ENCODE measurements at places on chromosomes 3 and 15.

DNA sequence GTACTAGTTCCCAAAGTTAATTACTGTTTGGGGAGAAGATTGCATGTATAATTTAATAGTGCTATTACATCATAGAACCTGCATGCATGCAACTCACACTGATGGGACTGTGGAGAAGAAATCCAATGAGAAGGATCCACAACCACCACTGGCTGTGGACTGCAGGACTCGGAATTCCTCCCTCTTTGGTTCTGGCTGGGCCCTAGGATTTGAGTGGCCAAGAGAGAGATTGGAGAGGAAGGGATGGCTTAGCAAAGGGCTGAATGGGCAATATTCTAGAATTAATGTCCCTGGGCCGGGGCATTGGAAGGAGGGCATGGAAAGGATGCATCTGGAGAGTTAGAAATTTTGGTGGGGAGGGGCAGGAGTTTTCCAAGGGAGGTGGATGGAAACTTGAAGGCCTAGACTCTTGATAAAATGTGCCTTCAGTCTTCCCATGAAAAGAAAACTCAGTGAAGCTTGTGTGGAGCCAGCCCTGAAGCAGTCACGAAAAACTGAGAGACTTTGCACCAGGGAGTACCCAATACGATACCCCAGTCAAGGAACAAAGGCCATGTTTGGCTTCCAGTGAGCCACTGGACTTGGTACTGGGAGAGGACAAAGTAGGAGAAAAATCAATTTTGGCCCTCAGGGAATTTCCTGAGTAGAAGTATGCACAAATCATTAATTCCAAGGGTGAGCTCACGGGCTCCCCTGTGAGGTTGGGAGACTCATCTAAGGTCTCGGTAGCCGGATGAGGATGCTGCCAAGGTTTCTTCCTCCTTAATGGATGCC lies 31.4 kb upstream of the TPM1 start:
- DNase-seq = no peak

- no peak for DNase-seq
These were observed 273.9 kb downstream of the ADAMTSL3 start for GRCh38 chr15:83927704-83928391.

- DNase-seq = no peak
These were observed 7.7 kb upstream of the SIAH2 start for GRCh38 chr3:150770681-150771080.

DNA sequence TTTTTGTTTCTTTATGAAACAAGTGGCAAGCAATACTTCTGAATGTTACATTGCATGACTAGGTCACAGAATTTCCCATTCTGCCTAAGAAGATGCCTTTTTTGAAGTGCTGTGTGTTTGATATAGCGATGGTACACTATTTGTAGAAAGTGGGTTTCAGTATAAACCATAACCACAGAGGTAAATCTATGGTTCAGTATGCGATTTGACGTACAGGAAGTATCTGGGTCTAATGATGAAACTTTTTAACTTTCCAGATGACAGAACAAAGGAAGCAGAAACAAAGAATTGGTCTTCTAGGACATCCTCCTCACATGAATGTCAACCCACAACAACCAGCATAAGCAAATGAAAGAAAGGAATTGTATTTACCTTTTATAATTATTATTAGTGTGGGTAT lies 133.4 kb upstream of the BHLHE40 start:
- no peak for DNase-seq

DNA sequence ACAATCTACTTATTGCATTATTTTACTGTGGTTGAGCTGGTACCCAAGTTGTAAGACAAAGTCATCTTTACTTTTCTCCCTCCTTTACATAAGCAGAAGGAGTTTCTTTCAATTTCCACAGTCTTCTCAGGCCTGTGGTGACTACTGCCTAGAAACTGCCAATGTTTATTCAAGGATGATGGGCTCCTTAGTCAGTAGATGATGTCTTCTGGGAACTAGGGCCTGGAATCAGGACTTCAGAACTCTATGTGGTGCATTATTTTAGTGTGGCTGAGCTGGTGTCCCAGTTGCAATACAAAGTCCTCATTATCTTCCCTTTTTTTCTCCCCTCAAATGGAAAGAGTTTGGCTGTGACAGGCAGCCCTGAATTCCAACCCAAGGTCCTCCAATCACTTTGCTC lies 1762.5 kb downstream of the SI start:
- DNase-seq = no peak

- no peak for DNase-seq
These were observed 24.8 kb upstream of the SHISA5 start for GRCh38 chr3:48528754-48529153.

GRCh38 chr3:52983828-52984227 lies 62.0 kb downstream of the SFMBT1 start:
- no peak for DNase-seq

GRCh38 chr3:60274646-60275045 lies 976.6 kb downstream of the FHIT start:
- DNase-seq = no peak

GRCh38 chr3:123394391-123395020 lies 54.4 kb downstream of the ADCY5 start:
- DNase-seq = no peak

DNA sequence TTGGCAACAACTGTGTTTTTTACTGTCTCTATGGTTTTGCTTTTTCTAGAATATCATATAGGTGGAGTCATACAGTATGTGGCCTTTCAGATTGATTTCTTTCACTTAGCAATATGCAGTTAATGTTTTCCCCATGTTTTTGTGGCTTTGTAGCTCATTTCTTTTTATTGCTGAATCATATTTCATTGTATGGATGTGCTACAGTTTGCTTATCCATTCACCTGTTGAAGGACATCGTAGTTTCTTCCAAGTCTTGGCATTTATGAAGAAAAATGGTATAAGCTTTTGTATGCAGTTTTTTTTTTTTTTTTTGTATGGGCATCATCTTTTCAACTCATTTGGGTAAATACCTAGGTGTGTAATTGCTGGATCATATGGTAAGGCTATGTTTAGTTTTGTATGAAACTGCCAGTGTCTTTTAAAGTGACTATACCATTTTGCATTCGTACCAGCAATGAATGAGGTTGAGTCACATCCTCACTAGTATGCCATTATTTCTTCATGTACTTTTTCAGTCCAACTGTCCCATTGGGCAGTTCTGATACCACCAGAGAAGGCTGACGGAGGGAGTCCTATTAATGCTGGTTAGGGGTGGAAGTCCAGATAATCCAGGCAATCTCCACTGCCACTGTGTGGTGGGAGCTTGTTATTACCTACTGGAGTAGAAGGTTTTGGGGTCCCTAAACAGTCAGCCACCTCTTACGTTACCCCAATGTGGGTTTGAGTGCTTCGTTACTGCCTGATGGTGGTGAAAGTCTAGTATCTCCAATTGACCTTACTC lies 210.5 kb downstream of the DOCK3 start:
- no peak for DNase-seq

- DNase-seq = peak; percentile 61
These were observed 64.4 kb downstream of the PHC3 start for GRCh38 chr3:170117134-170117533.

DNA sequence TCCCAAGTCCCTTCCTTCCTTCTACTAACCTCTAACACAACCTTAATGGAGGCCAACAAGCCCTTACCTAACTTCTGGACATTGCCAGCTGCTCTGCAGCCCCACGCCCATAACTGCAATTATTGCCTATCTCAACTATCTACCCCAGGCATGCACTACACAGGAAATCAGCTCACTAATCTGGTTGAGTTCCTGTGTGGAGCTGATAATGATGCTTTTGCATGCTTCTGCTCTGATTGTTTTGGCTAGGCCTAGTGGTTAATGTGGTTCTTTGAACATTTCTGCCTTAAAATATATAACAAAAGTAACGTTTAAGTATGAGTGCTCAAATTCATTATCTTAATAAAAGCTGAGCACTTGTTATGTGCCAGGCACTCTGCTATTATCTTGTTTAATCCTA lies 463.9 kb downstream of the MFSD1 start:
- DNase-seq = no peak

GRCh38 chr15:31359702-31360111 lies 33.1 kb downstream of the KLF13 start:
- no peak for DNase-seq

DNA sequence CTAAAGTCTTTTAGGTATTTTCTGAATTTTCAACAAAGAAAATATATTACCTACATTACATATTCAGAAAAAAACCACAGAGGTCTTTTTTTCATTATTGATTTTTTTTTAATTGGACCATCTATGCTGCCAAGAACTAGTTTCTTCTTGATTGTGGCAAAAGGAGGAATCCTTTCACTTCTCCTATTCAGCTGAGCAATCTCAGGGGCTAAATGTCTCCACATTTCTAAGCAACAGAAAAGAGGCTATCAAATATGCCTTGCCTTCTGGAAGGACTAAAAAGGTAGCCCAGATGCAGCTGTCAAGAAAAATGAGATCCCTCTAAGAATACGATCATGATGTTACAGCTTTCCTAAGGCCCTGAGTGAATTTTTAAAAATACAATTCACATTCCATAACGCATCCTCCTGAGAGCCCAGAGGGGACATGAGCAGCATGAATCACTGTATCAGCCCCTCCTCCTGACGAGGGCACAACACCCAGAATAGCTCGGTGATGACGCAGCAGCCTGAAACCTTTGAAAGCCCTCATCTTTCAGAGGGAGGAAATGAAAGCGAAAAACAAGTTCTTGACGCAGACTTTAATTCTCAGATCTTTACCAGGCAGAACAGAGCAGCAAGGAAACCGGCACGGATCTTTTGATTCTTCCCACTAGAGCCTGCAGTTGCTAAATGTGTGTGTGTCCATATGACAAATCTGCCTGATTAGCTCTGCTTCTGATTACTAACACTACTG lies 24.6 kb downstream of the RUBCN start:
- no peak for DNase-seq

- no peak for DNase-seq
These were observed 32.4 kb downstream of the MRPL3 start for GRCh38 chr3:131470377-131470776.

GRCh38 chr3:127170814-127171213 lies 22.1 kb upstream of the PRR23E start:
- DNase-seq = no peak

DNA sequence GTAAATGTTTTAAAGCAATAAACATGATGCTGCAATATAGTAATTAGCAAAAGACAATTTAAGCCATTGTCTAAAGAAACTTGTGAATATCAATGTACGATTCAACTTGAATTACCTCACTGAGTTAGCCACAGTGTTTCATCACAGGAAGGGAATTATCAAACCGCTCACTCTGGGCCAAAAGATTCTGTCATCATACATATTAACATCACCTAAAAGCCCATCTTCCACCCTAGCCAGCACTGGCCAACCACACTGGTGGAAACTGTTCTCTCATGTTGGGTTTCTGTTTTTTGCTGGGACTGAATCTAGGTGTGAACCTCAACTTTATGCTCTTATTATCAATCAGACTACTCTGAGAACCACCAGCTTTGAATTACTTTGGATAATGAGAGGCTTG lies 497.7 kb upstream of the THBS1 start:
- no peak for DNase-seq

- DNase-seq = no peak
These were observed 5.6 kb downstream of the PLXNA1 start for GRCh38 chr3:126988451-126989021.

- no peak for DNase-seq
These were observed 15.1 kb downstream of the U2SURP start for GRCh38 chr3:143016321-143016972.

- DNase-seq = no peak
These were observed 9.9 kb upstream of the TFDP2 start for GRCh38 chr3:142159083-142159740.

DNA sequence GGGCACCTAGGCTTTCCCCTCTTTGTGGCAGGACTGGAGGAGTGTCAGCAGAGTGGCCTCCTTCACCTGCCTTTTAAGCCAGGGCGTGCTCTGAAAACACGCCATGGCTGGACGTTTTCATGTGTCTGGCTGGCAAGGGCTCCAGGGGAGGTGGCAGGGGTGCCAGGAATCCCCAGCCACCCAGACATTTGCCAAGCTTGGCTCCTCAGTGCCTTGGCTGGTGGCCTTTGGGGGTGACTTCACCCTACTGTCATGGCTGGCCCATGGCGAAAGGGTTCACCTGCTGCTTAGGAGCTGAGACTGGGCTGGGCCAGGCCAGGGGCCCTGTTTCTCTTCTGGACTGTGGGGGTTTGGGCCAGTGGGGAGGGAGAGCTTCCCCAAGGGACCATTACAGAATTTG lies 17.6 kb downstream of the KLF13 start:
- DNase-seq = no peak

GRCh38 chr3:158233791-158234190 lies 123.9 kb downstream of the RSRC1 start:
- no peak for DNase-seq

GRCh38 chr3:147191795-147192385 lies 214.5 kb downstream of the ZIC4 start:
- DNase-seq = peak; percentile 8

- DNase-seq = no peak
These were observed 29.7 kb downstream of the TRIM71 start for GRCh38 chr3:32847528-32847927.

DNA sequence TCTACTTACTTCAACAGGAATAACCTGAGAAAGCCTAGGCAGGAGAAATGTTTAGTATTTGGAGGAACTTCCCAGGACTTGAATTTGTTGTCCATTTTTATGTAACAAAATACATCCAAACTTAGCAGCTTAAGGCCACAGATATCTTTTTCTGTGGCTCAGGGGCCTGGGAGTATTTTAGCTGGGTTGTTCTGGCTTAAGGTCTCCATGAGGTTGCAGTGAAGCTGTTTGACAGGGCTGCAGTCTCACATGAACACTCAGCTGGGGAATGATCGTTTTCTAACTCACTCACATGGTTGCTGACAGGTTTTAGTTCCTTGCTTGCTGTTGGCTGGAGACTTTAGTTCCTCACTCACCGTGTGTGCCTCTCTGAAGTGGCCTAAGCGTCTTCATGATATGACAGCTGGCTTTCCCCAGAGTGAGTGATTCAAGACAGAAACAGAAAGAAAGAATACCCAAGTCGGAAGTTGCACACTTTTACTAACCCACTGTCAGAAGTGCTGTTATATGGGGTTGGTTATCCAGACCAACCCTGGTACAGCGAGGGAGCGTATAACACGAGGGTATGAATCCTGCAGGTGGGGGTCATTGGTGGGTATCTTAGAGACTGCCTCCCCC lies 229.7 kb upstream of the TBL1XR1 start:
- DNase-seq = no peak

DNA sequence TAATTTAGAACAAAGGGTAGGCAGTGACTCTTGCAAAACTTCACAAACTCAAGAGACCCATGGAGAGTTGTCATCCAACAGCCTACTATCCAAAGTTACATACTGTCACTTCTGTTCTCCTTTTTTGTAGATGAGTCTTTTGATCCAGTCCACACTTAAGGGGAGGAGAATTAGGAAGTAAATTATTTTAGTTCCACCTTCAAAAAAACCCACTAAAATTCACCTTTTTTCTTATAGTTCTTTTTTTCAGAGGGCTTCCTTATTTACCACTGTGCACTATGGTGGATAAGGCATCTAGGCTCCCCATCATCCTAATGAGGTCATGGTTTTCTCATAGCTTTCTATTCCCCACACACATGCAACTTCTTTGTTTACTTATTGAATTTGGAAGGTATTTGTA lies 8.6 kb upstream of the TCAIM start:
- DNase-seq = no peak

GRCh38 chr15:74343127-74343796 lies 24.2 kb downstream of the CYP11A1 start:
- no peak for DNase-seq

Data from T47D (cell line).